ENCODE measurements at places on chromosomes 7 and 10.

GRCh38 chr7:46542076-46542475 lies 621.0 kb upstream of the IGFBP3 start:
- no peak for DNase-seq

DNA sequence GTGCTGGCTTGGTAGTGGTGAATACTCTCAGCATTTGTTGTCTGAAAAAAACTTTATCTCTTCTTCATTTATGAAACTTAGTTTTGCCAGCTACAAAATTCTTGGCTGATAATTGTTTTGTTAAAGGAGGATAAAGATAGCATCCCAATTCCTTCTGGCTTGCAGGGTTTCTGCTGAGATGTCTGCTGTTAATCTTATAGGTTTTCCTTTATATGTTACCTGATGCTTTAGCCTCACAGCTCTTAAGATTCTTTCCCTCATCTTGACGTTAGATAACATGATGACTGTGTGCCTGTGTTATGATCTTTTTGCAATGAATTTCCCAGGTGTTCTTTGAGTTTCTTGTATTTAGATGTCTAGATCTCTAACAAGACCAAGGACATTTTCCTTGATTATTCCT lies 9.9 kb upstream of the MRPS33 start:
- no peak for DNase-seq

- DNase-seq = no peak
Observed at GRCh38 chr10:69489506-69490090, 38.3 kb downstream of the TSPAN15 start.

- DNase-seq = no peak
Observed at GRCh38 chr7:45662540-45663166, 88.5 kb downstream of the ADCY1 start.

DNA sequence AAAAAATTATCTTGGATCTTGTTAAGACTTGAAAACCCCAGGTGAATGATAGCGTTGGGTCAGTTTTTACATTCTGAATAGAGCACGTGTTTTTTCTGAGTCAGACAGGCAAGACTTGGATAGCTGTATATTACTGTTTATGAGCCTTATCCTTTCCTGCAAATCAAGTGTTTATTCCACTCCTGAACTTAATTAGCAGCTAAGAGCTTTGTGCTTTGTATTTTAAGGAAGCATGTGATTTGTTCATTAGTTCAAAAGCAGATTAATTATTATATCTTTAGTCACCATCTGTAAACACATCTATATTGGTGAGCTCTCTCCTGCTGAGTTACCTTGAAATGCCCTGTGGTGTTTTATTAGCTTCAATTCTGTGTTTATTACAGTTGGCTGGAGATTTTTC lies 98.6 kb upstream of the PRPS1L1 start:
- no peak for DNase-seq

- no peak for DNase-seq
Observed at GRCh38 chr7:6092953-6093354, 61.8 kb downstream of the ANKRD61 start.

DNA sequence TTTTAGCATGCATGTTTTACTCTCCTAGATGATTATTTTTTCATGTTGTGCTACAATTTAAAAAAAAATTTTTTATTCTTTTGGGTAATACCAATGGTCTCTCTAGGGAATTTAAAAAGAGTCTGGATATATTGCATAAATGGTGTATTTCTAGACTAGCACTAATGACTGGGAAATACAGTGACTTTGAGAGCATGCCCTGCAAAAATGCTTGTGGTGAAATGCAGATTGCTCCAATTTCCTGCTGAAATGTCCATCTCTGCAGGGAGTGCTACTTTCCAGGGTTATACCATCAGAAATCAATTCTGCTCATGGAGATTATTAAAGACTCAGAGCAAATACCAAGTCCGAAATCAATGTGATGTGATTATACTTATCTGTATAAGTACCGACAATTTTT lies 186.1 kb downstream of the PRKG1 start:
- no peak for DNase-seq

DNA sequence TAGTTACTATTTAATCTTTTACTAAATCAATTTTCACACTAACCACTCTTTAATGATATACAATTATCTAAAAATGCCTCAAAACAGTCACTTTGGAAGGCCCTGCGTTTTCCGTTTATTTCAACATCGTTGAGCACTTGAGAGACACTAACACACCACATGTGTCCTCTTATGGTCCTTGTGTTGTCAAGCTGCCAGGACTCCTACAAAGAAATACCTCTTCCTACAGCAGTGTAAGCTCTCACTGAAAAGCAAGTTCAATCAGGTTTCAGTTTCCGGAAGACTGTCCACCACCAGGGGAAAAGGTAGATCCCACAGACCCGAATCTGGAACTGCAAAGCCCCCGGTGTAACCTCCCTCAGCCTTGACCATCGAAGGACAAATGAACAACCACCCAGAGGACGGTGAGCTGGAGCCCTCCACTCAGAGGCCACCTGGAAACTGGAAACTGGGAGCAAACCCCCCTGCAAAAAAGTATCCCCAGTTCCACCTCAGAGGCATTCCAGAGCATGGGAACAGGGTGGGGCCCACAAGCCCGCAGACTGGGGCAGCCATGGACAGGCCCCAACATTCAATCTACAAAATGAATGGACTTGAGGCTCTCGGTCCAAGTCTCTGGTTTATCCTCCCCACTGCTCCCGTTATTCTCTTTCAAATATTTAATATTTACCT lies 37.6 kb downstream of the KCNH2 start:
- DNase-seq = no peak

DNA sequence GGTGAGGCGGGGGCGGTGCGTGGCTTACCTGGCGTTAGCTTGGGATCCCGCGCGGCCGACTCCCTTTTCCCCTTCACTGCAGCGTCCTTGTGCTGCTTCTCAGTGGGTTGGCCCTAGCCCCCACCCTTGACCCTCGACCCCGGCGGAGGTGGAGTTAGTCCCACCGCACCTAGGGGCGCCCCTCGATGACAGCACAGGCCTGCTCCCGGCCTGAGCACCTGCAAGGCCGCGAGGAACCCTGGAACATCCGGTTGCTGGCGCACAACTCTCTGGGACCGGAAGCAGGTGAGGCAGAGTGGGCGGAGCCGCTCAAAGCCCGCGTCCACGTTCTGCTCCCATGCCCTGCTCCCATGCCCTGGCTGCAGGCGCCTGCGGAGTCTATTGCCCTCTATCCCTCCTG lies 266.9 kb downstream of the USP6NL start:
- DNase-seq = no peak

DNA sequence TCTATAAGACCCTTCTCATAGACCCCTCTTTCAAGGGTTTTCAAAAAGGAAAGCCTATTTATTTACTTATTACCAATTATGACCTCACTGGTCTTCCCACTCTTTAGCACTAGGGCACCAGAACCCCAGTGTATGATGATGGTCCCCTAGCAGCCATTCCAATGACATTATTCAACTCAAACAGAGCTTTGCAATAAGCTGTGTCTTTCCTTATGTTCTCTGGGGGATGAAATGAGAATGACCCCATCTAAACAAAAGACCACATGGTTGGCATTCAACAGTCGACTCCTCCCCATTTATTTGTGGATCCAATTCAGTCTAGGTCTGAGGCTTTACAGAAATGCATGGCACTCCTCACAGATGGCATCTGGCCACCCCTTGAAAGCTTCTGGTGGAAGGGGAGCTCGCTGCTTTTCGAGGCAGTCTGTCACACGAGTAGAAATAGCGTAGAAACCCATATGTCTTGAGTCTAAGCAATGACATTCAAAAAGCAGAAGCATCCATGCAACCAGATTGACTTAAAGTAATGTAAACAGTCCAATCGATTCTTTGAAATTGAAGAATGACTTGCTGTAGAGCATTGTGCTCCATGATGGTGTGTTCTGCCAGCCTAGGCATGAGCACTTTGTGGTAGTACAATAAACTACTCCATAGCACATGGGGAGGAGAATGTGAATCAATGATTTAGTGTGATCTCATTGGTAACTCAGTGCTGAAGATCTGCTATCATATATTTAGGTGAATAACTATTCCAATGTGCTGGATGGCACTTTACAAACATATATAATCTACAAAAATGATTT lies 29.8 kb downstream of the NRP1 start:
- no peak for DNase-seq

GRCh38 chr7:11609096-11609670 lies 222.8 kb downstream of the THSD7A start:
- no peak for DNase-seq

GRCh38 chr7:12729112-12729511 lies 41.7 kb downstream of the ARL4A start:
- DNase-seq = peak; percentile 44

Data from putamen (tissue), 1 donor.